ENCODE measurements at places on chromosomes 11 and 22. TPM values are rescaled to one million over a fixed set of nuclear protein-coding genes. Genes with fewer than 3 reads are reported as not detected.
A peak's percentile ranks its signal among the peaks of the same experiment; 100 is the strongest.

DNA sequence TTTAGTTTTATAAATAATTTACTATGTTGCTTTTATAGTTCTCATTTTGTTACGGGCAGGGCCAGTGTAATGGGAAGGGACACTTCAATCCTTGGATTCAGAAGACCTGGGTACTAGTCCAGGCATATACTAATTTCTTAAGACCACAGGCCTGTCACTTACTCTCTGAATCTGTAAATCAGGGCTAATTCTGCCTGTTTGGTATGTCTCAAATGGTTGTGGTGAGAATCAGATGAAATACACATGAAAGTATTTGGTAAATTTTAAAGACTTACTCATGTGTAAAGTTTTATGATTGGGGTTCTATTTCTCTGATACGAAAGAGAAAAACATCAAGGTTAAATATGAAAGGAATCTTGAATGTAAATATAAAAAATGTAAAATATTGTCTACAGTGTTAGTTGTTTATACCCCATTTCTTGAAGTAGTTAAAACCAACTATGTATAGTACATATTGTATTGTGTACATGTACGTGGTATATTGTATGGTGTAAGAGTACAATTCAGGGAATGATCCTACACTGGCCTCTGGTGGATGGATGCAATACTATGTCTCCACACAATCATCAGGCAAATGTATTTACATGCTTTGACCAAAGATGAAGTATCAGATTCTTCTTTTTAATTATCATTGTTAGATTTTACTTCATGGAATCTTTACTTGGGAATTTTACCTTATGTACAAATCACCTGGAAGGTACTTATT, 24.5 kb upstream of the RAG2 start:
- DNase-seq, result peak; percentile 57

GRCh38 chr11:16936643-16937042, 77.6 kb downstream of the PLEKHA7 start:
- DNase-seq, result peak; percentile 52

DNA sequence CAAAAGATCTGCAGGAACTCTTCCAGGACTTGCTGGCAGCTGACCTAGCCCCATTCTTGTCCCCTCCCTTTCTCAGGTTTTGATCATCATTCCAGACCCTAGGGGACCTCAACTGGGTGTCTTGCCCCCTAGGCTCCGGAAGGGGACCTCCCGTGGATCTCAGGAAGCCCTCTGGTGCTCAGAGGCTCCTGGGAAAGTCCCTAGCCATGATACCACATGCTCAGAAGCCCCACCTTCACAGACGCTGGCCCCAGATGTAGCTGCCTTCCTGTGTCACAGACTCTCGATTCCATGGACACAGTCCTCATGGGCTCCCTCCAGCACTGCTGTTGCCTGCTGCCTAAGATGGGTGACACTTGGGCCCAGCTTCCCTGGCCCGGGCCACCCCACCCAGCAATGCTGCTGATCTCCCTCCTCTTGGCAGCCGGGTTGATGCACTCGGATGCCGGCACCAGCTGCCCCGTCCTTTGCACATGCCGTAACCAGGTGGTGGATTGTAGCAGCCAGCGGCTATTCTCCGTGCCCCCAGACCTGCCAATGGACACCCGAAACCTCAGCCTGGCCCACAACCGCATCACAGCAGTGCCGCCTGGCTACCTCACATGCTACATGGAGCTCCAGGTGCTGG, at the start of gene LRRC55:
Gene LRRC55 (plus strand): TSS at position 276 of the 628 bp plus-strand sequence. CDS start 70 bp downstream, at position 346.
- DNase-seq, result no peak

GRCh38 chr11:117426297-117426685, 98.6 kb downstream of the CEP164 start:
- peak; percentile 87 for DNase-seq

- no peak for DNase-seq
These were observed 488.5 kb downstream of the SOX6 start for GRCh38 chr11:15867871-15868270.

DNA sequence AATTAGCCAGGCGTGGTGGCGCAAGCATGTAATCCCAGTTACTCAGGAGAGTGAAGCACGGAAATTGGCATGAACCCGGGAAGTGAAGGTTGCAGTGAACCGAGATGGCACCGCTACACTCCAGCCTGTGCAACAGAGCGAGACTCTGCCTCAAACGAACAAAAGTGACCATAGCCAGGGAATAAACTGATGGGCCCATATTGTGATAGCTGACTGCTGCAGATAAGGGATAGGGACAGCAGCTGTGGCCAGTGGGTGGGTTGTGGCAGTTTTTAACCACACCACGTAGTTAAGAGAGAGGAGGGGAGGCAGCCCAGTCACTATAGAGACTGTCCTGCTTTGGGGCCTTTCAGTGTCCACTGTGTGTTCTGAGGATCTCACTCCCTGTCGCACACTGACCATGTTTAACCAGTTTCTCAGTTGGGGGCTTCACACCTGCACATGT, 58.9 kb downstream of the PISD start:
- DNase-seq, result no peak

GRCh38 chr11:28245131-28245530, 136.9 kb downstream of the METTL15 start:
- no peak for DNase-seq

DNA sequence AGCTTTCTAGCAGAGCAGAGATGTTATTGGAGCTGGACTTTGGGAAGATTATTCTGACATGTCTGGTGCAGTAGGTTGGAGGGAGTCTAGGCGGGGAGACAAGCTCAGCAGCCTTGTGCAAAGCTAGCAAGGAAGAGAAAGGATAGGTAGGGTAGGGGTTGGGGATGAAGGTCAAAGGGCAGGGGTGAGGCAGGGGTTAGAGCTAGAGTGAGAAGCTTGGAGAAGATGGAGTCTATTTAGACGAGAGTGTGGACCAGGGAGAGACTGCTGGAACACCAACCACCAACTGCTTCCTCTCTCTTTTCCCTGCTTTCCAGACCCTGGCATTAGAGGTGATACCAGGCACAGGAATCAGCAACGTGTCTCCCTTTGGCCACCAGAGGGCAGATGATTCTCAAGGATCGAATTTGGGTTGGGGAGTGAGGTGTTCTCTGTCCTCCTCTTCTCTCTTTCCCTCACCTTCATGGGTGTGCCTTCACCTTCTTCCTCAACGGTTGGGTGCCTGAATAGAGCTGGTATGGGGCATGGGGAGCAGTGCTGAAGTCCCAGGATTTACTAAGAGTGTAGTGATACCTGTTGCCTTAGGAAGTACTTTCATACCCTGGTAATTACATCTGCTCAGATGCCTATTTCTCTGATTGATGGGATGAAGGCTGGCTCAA, 1.8 kb upstream of the MARK2 start:
- peak; percentile 95 for DNase-seq

- peak; percentile 68 for DNase-seq
These were observed 23.2 kb downstream of the SMIM38 start for GRCh38 chr11:69178819-69179482.

GRCh38 chr22:45529971-45530575, 27.4 kb downstream of the FBLN1 start:
- no peak for DNase-seq

GRCh38 chr11:101848262-101848661, 66.5 kb upstream of the CEP126 start:
- no peak for DNase-seq

DNA sequence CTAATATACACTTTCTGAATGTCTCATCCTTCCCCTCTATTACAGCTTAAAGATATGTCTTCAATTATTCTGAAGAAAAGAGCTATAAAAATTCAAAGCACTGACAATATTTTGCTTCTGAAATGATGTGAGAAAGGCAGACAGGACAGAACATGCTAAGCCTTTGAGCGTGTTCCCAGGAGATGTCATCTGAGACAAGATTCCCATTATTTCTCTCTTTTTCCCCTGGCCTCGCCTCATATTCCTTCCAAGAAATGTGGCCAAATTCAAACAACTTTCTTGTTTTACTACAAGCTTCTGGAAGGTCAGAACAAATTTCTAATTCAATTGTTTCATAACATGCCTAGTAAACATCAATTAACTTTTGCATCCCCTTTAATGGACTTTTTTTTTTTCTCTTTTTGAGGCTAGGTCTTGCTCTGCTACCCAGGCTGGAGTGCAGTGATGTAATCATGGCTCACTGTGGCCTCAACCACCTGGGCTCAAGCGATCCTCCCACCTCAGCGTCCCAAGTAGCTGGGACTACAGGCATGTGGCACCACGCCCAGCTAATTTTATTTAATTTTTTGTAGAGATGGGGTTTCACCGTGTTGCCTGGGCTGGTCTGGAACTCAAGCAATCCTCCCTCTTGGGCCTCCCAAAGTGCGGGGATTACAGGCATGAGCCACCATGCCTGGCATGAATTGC, 37.1 kb upstream of the NFRKB start:
- no peak for DNase-seq

The DRICH1 gene
- 1.3 TPM for polyA plus RNA-seq

The RAG2 gene
- polyA plus RNA-seq, result not detected

The RTN4R gene
- polyA plus RNA-seq, result 2.5 TPM

DNA sequence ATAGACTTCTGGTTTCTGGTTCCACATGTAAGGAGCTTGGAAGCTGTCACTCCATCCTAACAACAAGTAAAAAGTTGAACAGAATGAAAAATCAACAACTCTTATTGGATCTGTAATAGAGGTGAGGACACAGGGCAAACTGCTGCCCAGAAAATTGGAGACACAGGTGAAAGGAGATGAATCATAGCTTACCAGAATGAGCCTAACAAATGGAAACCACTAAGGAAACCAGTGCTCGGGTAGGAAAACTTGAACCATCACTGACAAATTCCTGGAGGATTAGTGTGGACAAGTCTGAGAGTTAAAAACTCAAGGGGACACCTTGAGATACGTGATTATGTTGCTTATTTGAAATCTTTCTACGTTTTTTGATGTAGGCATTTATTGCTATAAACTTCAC, 52.1 kb downstream of the GDPD4 start:
- no peak for DNase-seq

- DNase-seq, result no peak
These were observed 133.2 kb upstream of the RCN1 start for GRCh38 chr11:31957674-31958073.

The ACTN3 gene
- not detected for polyA plus RNA-seq

GRCh38 chr22:45183974-45184373, 20.2 kb downstream of the NUP50 start:
- no peak for DNase-seq

The C11orf21 gene
- polyA plus RNA-seq, result 0.17 TPM

DNA sequence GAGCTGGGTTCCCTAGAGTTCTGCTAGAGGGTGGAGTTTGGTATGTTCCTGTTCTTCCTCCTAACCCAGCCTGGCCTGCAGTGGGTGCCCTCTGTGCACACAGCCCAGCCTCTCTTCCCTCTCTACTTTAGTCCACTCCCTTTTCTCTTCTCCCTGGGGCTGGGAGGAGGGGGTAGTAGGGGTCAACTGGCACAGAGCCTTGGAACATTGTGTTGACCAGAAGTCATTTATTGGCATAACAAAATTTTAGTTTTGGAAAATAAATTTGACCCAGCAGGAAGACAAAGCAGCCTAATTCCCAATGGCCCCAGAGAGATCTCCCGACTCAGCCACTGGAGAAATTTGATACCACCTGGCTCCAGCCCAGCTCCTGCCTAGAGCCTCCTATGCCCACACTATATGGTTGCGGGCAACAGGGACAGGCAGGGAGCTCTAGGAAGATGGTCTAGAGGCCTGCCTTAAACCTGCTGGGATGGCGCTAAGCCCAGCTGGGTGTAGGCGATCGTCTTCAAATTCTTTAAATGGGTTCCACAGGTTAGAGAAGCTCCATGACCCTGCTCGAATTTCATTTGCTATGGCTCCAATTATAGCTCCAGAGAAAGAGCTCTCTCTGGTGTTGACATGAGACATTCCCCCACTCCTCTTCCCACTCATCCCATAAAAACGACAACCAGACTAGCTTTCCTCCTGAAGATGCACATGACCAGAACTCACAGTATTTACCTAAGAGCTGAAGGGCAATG, 9.9 kb downstream of the PCSK7 start:
- DNase-seq, result peak; percentile 77

GRCh38 chr11:69841859-69842698, 22.9 kb upstream of the FGF3 start:
- no peak for DNase-seq

GRCh38 chr22:33897448-33897835, 22.8 kb downstream of the LARGE1 start:
- no peak for DNase-seq

The CRYAB gene
- polyA plus RNA-seq, result 1,857 TPM

DNA sequence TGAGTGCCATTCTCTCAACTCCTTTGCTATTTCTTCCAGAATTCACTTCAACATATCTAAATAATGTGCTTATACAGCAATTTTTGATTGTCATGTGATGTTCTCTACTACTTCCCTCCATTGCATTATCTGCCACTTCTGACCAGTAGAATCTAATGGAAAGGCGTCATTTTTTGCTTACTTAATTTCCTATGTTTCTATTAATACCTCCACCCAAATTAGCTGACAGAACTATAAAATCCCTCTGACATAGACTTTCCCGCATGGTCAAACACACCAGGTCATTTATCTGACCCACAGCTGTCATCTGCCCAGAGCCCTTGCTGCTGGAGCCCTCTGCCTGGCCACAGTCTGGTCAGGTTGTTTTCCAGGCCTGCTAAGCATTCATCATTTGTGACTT, 258.6 kb upstream of the NARS2 start:
- DNase-seq, result no peak

Measured in kidney (tissue), 22 donors.